Lower lobe of right lung (tissue), 2 donors: ENCODE measurements at places on chromosomes 11 and 22. TPM values are rescaled to one million over a fixed set of nuclear protein-coding genes. Genes with fewer than 3 reads are reported as not detected.

- H3K27me3 ChIP-seq: no peaks in the 10 kb centered on the region
- peak overlapping the region; percentile 61 for H3K27ac ChIP-seq
- no peaks in the 10 kb centered on the region for H3K4me1 ChIP-seq
- DNase-seq: no peak
Observed at GRCh38 chr11:34855021-34855753, 61.0 kb downstream of the APIP start.

DNA sequence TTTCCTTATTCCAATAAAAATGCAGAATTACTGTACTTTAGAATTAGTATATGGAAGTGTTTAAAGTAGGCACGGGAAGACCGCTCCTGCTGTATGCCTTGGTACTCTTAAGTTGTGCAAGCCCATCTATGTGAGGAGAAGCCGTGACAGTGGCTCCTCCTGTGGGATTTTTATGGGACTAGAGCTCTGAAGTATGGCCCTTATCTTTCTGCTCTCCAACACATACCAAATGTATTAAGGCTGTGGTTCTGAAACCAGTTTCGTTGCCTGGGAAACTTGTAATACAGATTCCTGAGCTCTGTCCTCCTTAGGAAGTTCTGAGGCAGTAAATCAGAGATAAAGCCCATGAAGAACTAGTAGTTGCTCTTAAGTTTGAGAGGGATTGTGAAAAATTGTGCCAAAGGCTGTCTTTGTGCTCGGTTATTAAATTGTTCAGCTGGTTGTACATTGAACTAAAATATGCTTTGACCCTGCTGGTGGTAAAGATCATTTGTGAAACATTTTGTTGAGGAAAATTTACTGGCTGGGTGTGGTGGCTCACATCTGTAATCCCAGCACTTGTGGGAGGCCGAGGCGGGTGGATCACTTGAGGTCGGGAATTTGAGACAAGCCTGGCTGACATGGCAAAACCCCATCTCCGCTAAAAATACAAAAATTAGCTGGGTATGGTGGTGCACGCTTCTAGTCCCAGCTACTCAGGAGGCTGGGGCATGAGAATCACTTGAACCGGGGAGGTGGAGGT lies 29.3 kb downstream of the RTN3 start:
- H3K36me3 ChIP-seq: peaks cover 5% of the 10 kb centered on the region
- DNase-seq: no peak

DNA sequence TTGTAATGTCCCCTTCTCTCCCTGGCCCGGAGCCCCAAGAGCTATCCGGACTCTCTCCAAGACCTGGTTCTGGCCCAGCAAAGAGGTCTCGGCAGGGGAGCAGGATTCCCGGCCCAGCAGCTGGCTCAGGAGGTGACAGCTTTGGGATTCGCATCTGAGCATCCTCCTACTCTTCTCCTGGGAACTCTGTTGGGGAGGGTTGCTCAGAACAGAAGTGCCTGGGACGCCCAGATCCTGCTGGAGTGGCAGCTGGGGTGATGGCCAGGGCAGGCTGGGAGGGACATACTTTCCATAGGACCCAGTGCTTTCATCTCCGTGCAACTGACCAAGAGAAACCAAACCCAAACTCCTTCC lies 83.6 kb upstream of the PRODH start:
- no peak overlapping the region for H3K27ac ChIP-seq
- H3K4me1 ChIP-seq: no peaks in the 10 kb centered on the region
- H3K27me3 ChIP-seq: peaks cover 12% of the 10 kb centered on the region
- no peak for DNase-seq
- no peaks in the 10 kb centered on the region for H3K36me3 ChIP-seq

DNA sequence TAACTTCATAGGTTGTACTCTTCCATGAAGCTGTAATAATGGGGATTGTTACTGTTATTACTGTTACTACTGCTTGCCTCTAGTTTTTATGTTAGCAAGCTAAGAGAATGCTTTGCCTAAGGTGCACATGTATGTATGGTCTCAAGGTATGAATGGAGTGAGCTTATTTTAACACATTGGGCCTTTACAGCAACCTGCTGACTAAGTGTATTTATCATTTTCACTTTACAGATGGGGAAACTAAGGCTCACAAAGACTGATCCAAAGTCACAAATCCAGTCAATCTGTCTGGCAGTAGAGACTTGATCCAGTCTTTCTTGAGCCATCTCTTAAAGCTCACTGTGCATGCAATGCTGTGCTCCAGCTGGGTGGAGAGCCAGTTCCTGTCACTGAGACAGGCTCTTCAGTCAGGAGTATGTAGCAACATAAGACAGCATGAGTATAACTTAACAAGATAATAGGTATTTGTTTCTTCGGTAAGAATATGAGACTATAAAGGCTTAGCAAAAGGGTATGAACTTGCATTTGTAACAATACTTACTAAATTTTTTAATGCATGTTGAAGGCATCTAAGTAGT lies 66.5 kb downstream of the PPP2R1B start:
- H3K27me3 ChIP-seq: no peaks in the 10 kb centered on the region
- no peak for DNase-seq
- H3K36me3 ChIP-seq: peaks cover 38% of the 10 kb centered on the region
- no peak overlapping the region for H3K4me3 ChIP-seq

- no peaks in the 10 kb centered on the region for H3K36me3 ChIP-seq
- DNase-seq: peak; percentile 35
- no peaks in the 10 kb centered on the region for H3K4me1 ChIP-seq
- no peak overlapping the region for H3K4me3 ChIP-seq
Observed at GRCh38 chr11:70540196-70540595, 141.9 kb downstream of the CTTN start.

DNA sequence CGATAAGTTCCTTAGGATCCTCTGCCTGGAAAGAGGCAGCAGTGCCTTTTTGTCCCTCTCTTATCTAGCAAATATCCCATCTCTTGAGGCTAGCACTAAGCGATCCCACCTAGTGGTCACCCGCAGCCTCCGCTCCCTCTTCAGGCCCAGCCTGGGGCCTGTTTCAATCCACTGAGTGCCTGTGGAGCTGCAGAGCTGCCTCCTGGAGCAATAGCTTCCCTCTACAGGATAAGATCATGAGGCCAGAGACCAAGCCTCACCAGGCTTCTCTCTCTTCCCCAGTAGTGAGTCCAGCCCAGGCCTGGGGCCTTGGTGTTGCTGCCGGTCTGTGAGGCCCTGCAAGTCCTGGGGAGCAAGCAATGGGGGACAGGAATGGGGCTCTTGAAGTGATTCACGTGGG lies 65.8 kb downstream of the SLC22A12 start:
- H3K4me1 ChIP-seq: peaks cover 26% of the 10 kb centered on the region
- no peaks in the 10 kb centered on the region for H3K36me3 ChIP-seq
- no peaks in the 10 kb centered on the region for H3K27me3 ChIP-seq
- DNase-seq: no peak
- H3K27ac ChIP-seq: no peak overlapping the region

- H3K27me3 ChIP-seq: no peaks in the 10 kb centered on the region
- no peaks in the 10 kb centered on the region for H3K36me3 ChIP-seq
- no peak overlapping the region for H3K27ac ChIP-seq
- no peaks in the 10 kb centered on the region for H3K4me1 ChIP-seq
- H3K4me3 ChIP-seq: no peak overlapping the region
Observed at GRCh38 chr11:111372538-111372937, 6.5 kb downstream of the POU2AF1 start.

GRCh38 chr11:6062691-6063358 lies 32.3 kb upstream of the OR56A1 start:
- no peaks in the 10 kb centered on the region for H3K36me3 ChIP-seq
- no peak overlapping the region for H3K27ac ChIP-seq
- no peaks in the 10 kb centered on the region for H3K27me3 ChIP-seq
- no peak overlapping the region for H3K4me3 ChIP-seq
- no peak for DNase-seq
- no peaks in the 10 kb centered on the region for H3K4me1 ChIP-seq

DNA sequence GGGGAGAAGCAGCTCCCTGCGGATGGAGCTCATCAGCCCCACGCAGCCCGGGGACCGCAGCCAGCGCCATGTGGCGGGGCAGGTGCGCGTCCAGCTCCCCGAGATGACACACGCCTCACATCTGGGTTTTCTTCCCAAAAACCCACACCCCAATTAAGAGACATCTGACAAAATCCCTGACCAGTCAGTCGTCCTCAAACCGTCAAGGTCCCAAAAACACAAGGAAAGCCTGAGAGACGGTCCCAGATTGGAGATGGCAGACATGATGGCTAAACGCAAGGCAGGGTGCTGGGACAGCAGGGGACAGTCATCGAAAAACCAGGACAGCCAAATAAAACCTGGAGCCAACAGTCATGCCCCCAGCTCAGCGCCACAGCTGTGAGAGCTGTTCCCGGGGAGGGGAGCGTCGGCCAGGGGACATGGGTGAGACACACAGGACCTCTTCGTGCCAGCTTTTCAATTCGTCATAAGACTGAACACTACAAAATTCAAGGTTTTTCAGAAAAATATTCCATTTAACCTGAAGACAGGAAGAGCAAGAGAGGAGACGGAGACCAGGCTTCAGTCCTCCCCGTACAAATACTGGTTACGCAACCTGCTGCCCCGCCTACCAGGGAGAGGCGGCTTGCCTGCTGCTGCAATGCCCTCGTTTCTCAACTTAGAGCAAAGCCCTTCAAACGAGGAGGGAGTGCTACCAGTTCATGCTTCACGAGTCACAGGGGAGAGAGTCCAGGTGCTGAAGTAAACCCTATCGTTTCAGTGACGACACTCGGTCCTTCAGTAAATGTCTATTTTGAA lies 10.5 kb downstream of the TOLLIP start:
- H3K27me3 ChIP-seq: no peaks in the 10 kb centered on the region
- peak; percentile 93 for DNase-seq
- peaks cover 51% of the 10 kb centered on the region for H3K4me1 ChIP-seq
- peaks cover 26% of the 10 kb centered on the region for H3K36me3 ChIP-seq
- H3K4me3 ChIP-seq: no peak overlapping the region

- H3K27me3 ChIP-seq: no peaks in the 10 kb centered on the region
- no peaks in the 10 kb centered on the region for H3K36me3 ChIP-seq
- no peak for DNase-seq
- no peak overlapping the region for H3K27ac ChIP-seq
- no peak overlapping the region for H3K4me3 ChIP-seq
Observed at GRCh38 chr22:42236848-42237247, 33.6 kb downstream of the TCF20 start.

- H3K4me1 ChIP-seq: no peaks in the 10 kb centered on the region
- no peak overlapping the region for H3K27ac ChIP-seq
- no peak for DNase-seq
- no peak overlapping the region for H3K4me3 ChIP-seq
- no peaks in the 10 kb centered on the region for H3K27me3 ChIP-seq
Observed at GRCh38 chr11:27453701-27454100, 18.9 kb downstream of the LGR4 start.

DNA sequence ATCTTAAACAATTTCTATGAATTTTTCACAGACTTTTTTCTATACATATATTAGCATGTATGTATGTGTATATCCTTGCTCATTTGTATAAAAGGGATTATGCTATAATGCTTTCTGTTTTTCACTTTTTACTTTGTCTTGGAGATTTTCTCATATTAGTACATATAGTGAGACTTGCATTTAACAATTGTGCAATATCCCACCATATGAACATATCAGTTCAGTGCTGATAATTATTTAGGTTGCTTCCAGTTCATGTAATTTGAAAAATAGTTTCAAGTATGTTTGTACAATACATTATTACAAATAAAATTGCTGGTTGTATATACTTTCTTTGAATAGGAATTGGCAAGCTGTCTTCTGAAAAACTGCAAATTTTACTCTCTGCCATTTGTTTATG lies 37.9 kb downstream of the HEPHL1 start:
- no peaks in the 10 kb centered on the region for H3K27me3 ChIP-seq
- no peak overlapping the region for H3K4me3 ChIP-seq
- no peak for DNase-seq
- no peaks in the 10 kb centered on the region for H3K4me1 ChIP-seq
- no peak overlapping the region for H3K27ac ChIP-seq

Gene XKR3
- 0.30 TPM for total RNA-seq

Gene MS4A6A
- 176 TPM for total RNA-seq
